ENCODE measurements at places on chromosomes 2 and 18.
A peak's percentile ranks its signal among the peaks of the same experiment; 100 is the strongest.

GRCh38 chr2:43107679-43108078, 118.7 kb downstream of the ZFP36L2 start:
- no peak for DNase-seq

DNA sequence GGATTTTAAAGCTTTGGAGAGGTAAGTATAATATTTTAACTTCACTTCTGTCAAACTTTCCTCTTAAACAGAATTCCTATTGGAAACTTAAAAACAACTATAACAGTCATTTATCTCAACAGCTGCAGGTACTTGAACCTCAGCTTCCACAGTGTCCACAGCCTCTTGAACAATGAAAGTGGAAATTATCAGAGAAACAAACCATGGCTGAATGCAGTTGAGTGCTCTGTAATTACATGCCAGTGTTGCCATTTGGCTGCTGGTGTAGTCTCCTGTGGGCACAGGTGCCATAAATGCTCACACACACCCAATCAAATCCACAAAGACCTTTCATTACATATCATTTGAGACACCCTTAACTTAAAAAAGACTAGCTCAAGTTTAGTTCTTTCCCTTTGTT, 125.1 kb downstream of the CPS1 start:
- DNase-seq = no peak

- no peak for DNase-seq
These were observed 25.1 kb downstream of the NEDD4L start for GRCh38 chr18:58069099-58069498.

DNA sequence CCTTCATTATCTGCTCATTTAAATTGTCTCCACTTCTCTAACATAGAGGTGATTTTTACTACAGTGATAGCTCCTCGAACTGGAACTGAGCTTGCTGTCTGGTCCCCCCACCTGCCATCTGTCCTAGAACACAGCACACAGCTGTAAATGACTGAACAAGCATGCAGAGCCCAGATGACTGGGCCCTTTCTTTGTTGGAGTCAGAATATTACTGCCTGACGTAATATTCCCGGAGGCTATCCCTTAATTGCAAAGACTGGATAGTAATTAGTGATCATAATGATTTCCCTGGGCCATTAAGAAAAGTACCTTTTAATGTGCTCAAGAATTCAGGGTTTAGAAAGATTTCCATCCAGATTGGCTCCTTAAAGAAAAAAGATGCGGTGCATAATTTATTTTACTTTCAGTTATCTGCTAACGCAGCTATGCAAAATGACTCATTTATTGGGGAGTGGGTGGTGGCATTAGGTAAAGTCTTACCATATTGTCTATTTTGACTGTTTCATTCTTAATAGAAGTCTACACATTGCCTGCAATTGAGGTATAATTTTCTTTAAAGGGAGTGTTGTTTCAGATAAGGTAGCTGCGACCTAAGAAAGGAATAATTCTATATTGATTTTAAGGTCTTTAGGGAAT, 84.4 kb downstream of the MAP4K4 start:
- DNase-seq = no peak

- DNase-seq = no peak
These were observed 454.6 kb downstream of the MEIS1 start for GRCh38 chr2:66889632-66889882.

DNA sequence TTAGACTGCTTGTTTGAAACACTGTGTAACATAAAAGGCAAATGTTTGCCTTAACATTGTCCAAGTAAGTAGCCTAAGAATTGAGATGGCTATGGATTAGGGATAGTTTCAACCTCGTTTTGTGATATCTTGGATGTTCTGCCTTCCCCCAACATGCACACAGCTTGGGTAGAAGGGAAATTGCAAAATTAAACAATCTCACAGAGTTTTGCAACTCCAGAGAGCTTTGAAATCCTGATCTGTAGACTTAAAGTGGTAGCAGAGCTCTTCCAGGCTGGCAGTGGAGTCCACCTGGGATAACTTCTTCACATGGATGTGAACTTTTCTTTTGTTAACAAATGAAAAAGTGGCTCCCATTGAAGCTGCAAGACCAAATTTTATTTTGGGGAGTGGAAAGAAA, 59.6 kb downstream of the CHRNA1 start:
- DNase-seq = peak; percentile 18

GRCh38 chr2:185734658-185735057, 3.9 kb upstream of the FSIP2 start:
- DNase-seq = peak; percentile 9

- peak; percentile 94 for DNase-seq
These were observed 165.9 kb upstream of the PGAP1 start for GRCh38 chr2:197092431-197092830.

- no peak for DNase-seq
These were observed 344 bp upstream of the MRPL33 start for GRCh38 chr2:27771202-27771547.

GRCh38 chr18:58143386-58143785, 99.4 kb downstream of the NEDD4L start:
- DNase-seq = peak; percentile 91

DNA sequence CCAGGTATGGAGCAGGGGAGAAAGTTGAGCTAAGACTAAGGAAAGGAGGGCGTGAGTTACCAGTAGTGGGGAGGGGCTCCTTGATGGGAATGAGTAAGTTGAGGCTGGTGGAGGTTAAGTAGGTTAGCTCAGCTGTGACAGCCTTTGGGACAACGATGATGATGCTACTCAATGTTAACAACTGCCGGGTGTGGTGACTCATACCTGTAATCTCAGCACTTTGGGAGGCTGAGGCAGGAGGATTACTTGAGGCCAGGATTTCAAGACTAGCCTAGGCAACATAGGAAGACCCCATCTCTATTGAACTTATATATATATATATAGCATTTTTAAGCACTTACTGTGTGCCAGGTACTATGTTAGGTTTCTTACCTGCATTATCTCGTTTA, 48.4 kb downstream of the HK2 start:
- DNase-seq = no peak

- no peak for DNase-seq
These were observed 251.0 kb upstream of the CHAC2 start for GRCh38 chr2:53516650-53517049.

- DNase-seq = no peak
These were observed 728 bp downstream of the NAPG start for GRCh38 chr18:10526561-10526949.

DNA sequence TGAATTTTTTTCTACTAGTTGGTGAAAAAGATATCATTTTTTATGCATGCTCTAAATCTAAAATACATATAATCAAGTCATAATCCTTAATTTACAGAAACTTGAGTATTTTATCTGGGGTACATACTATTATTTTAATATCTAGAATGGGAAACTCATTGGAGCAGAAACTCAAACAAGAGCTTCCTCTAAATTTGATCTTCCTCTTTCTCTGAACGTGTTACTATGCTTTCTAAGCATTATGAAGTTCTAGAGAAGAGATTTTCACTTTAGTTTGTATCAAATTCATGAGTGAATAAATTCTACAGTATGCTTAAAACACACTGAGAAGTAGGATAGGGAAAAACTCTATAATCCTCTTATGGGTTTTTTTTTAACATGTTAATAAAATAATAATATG, 20.6 kb upstream of the SLC38A11 start:
- no peak for DNase-seq

DNA sequence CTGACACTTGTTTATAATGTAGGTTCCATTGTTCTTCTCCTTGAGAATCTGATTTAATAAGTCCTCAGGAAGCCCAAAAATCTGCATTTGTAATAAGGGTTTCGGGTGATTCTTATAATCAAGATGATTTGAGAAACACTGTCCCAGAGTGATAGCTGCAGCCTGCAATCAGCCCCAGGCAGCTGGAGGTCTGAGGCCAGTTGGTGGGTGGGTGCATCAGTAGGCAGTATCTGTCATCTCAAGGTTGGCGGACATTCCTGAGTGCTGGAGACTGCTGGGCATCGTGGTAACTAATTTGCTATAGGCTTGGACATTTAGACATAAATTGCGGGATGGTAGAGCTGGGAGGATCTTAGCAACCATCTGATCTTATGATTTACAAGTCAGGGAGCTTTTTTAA, 2.7 kb upstream of the IL18RAP start:
- no peak for DNase-seq

DNA sequence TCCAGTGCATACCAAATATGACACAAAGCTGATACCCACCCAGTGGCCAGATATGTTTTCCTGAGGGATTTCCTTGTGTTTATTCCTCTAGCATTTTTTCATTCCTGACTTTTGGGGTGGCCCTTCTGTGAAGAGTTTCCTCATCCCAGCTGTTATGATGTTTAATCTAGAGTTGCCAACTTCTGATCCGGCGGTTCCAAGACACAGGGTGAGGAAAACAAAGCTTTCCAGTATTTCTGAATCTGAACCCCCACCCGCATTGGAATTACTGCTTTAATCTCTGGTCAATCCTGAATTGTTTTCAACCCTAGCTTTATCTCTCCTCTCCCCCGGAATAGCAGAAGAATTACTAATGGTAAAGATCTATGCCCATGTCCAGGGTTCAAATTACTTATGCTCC, 39.2 kb upstream of the PNPT1 start:
- peak; percentile 82 for DNase-seq

GRCh38 chr2:218960309-218961165, 1.1 kb downstream of the CDK5R2 start:
- DNase-seq = no peak

- no peak for DNase-seq
These were observed 560 bp upstream of the DUSP2 start for GRCh38 chr2:96145848-96146152.

- DNase-seq = no peak
These were observed 62.7 kb downstream of the PRKRA start for GRCh38 chr2:178388287-178388686.

DNA sequence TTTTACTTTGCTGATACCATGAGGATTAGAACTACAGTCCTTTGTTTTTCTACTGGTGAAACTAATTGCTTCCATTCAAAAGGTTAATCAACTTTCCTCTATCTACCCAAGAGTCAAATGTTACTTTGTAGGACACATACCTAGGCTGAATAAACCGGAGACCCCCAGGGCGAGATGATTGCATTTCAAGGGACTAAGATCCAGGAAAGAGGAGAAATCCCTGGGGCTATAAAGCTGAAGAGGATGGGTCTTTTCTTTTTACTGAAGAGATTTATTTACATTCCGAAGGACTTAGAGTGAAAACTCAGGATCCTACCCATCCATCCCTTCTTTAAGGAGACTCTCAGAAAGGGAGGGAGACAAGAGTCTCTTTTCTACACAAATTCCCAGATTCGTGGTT, 331.9 kb downstream of the CDH19 start:
- DNase-seq = no peak

DNA sequence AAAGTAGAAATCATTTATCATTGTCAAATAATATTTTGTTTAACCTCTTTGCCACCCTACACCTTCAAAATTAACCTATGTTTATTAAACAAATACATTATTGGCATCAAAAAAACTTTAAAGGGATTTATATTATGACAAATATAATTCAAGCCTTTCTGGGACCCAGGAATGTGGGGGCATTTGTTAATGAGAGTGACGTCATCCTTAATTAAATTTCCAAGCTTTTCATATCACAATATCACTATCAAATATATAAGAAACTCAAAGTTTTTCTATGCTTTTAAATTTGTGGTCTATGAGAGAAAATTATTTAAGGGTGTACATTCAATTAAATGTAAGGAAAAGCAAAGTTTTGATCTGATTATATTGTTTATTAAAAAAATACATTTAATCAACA, 307.4 kb upstream of the POU3F3 start:
- no peak for DNase-seq

DNA sequence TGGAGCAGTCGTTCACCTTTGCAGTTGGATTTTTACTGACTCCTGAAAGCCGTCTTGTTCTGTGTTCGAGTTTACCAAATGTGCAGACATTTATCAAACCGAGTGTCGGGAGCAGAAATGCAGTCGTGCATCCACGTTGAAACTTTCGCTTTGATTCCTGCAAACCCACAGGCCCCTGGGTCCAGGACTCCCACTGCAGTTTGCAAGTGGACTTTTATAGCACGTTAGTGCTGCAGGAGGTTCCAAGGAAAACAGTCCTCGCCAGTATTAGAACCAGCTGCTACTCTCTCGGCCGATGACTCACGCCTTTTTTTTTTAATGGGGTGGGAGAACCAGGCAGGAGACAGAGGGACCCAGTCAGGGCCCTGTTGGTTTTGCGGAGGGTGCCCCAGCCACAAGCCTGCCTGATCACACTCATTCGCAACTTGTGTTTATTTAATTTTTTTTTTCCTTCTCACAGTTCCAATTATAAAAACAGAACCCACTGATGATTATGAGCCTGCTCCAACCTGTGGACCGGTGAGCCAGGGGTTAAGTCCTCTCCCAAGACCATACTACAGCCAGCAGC, 90.1 kb downstream of the NFATC1 start:
- peak; percentile 36 for DNase-seq

DNA sequence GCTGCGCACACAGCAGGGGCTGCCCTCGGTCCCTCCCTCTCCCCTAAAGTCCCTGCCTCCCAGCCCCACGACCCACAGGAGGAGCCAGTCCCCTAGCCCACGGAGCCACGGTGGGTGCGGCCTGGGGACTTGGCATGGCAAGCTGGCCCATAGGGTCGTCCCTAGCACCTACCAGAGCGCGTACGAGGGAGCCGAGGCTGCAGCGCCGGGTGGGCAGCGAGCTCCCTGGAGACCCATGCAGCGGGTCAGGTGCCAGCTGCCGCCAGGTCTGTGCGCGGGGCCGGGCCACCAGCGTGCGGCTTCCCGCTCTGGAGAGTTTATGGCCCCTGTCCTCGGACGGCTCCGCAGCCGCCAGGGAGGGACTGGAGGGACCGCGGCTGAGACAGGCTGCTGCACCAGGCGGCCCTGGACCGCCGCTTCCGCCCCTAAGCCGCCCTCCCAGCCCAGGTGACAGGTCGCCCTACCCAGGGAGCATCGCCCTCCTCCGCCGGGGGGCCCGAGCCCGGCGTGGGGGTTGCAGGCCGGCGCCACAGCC, 273.6 kb downstream of the CCDC74A start:
- DNase-seq = no peak

- DNase-seq = peak; percentile 11
These were observed 29.0 kb downstream of the SERPINB5 start for GRCh38 chr18:63505566-63506335.

- DNase-seq = no peak
These were observed 138.9 kb upstream of the ASB18 start for GRCh38 chr2:236403125-236403524.

DNA sequence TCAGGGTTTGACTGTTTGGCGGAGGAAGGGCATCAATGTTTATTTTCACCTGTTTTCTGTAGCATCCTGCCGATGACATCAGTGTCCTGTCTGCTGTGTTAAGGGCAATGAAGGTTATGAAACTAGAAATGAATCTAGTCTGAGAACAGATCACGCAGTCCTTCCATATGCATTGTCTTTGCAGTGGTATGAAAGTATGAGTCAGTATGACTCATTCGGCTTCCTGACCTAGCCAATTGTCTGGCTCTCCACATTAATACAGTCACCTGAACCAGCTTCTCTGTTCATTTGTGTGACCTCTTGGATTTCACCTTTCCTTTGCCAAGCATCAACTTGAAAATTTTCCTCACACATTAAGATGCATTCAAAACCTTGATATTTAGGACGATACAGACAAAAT, 353.8 kb downstream of the RND3 start:
- peak; percentile 88 for DNase-seq

- peak; percentile 53 for DNase-seq
These were observed 86.6 kb downstream of the DTNB start for GRCh38 chr2:25586726-25587144.

GRCh38 chr2:239938651-239939486, 86.3 kb downstream of the NDUFA10 start:
- no peak for DNase-seq
